Stimulated activated CD8-positive, alpha-beta memory T cell treated with anti-CD3 and anti-CD28 coated beads, Interleukin-15, amount 100 ng/mL, for 48 hours (primary cell): ENCODE measurements at places on chromosomes 12 and 14.

DNA sequence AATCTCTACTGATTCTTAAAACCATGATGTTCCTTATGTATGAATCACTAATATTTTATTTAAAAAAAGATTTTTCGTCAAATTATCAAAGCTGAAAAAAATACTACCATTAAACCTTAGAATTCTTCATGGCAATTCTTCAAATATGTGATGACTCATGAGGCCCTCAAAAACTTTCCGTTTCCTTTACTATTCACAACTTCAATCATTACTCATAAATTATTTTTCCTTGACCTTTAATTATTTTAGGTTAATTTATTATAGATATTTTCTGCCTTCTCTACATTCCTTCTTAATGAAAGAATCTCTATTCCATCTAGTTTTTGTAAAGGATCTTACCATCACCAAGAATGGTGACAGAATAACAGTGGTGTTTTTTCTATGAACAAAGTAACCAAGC is 162.1 kb upstream of the SOX5 start:
- DNase-seq: no peak

- DNase-seq: no peak
These were observed 6.3 kb downstream of the GPHN start for GRCh38 chr14:66514213-66514612.

GRCh38 chr14:80605536-80605935 is 336.0 kb downstream of the CEP128 start:
- DNase-seq: no peak

DNA sequence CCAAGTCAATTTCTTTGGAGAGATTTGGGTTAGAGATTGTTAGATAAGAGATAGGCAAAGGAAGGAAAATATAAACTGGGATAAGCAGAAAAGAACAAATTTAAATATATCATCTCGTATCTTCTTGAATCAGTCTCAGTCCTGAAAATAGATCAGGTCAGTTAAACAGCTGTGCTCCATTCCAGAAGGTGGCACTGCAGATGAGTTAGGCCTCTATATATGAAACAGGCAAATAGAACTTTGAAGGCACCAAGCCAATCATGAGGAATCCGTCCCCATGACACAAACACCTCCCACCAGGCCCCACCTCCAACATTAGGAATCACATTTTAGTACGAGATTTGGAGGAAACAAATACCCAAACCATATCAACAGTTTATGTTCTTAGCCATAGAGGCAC is 605.5 kb upstream of the USP15 start:
- DNase-seq: no peak

- no peak for DNase-seq
These were observed 49.4 kb upstream of the FRMD6 start for GRCh38 chr14:51602310-51602709.

DNA sequence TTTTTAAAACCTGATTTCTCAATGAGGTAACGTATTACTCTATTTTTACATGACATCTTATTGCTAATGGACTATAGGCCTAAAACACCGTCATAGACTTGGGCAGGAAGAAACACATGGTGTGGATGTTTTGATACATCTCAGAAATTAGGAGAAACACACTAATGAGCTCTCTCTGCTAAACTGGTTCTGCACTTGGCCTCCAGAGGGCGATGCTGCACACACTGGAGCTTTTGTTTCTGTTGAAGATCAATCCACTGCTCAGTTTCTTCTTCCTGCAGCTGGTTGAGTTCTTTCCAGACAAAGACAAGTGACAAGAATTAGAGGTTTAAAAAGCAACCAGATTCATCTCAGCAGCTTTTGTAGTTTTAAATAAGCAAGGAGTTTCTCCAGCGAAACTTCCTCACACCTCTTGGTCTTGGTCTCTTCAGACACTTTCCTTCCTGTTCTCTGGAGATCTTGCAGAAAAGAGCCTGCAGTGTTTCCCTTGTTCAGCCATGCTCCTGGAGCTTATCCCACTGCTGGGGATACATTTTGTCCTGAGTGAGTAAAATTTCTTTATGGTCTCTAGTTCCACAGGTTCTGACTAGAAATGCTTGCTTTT is 178.5 kb upstream of the OR4E1 start:
- peak; percentile 36 for DNase-seq

DNA sequence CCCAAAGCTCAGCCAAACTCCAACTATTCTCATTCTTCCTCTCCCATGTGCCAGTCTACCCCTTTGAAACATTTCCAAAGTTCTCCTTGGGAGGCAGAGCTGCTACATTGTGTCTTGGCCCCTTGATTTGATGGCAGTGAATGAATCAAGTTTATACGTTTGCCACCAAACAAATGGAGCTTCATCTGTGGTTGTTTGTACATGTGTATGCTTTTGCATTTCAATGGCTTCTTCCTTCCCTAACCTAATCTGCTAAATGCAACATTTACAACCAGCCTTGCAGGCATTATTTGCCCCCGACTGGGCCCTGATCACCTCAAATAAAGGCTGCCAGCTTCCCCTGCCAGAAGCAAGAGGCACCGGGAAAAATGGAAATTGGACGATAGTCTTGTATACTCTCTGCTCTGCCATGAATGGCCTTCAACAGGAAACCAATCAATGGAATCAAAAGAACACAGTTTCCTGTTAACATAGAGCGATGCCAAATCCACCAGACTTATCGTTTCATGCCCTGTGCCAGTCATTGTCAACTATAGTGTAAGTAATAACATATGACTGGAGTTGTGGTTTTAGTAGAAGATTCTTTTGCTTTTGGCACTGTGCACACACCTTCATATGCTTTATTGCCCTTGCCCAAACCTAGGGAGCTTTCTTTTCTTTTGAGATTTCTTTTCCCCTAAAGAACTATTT is 97.8 kb downstream of the TMEM30B start:
- no peak for DNase-seq

DNA sequence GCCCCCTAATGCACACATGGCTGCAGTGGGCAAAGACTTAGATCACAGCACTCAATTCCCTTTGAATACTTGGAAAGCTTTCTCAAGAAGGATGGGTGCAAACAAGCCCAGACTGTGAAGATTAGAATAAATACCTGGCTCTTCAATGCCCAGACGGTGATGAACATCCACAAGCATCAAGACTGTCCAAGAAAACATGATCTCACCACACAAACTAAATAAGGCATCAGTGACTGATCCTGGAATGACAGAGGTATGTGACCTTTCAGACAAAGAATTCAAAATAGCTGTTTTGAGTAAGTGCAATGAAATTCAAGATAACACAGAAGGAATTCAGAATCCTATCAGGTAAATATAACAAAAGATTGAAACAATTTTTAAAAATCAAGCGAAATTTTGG is 43.8 kb upstream of the ZDHHC17 start:
- no peak for DNase-seq

- no peak for DNase-seq
These were observed 52.1 kb downstream of the LGMN start for GRCh38 chr14:92696366-92696765.

DNA sequence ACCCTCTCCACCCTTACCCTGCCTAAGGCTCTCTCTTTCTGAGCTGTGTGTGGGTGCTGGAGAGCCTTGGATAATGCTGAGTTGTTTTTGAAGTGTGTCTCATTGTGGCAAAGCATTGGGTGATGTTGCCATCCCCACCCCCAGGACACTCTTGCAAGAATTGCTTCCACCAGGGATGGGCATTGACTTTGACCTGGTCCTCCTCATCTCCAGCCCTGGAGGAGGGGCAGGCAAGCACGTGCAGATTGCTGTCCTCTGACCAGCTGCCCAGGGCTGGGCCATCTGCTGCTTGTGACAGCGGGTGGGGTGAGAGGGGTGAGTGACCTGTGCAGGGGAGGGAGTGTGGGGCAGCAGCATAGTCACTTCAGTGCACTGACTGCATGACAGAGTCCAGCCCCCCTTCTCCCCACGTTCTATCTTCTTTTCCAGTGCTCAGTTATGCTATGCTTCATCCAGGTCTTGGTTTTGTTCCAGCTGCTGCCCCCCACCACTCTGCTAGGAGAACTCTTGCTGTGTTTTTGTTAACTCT is 26.2 kb downstream of the SUSD6 start:
- DNase-seq: no peak

- DNase-seq: peak; percentile 61
These were observed 17.8 kb downstream of the POMT2 start for GRCh38 chr14:77302926-77303325.

GRCh38 chr12:76864791-76865400 is 13.9 kb downstream of the CSRP2 start:
- no peak for DNase-seq

GRCh38 chr12:98416845-98417244 is 98.5 kb upstream of the TMPO start:
- DNase-seq: no peak

- peak; percentile 74 for DNase-seq
These were observed 20.1 kb upstream of the CCDC63 start for GRCh38 chr12:110826592-110827200.

GRCh38 chr14:68824517-68825347 is 31.9 kb upstream of the ZFP36L1 start:
- no peak for DNase-seq

DNA sequence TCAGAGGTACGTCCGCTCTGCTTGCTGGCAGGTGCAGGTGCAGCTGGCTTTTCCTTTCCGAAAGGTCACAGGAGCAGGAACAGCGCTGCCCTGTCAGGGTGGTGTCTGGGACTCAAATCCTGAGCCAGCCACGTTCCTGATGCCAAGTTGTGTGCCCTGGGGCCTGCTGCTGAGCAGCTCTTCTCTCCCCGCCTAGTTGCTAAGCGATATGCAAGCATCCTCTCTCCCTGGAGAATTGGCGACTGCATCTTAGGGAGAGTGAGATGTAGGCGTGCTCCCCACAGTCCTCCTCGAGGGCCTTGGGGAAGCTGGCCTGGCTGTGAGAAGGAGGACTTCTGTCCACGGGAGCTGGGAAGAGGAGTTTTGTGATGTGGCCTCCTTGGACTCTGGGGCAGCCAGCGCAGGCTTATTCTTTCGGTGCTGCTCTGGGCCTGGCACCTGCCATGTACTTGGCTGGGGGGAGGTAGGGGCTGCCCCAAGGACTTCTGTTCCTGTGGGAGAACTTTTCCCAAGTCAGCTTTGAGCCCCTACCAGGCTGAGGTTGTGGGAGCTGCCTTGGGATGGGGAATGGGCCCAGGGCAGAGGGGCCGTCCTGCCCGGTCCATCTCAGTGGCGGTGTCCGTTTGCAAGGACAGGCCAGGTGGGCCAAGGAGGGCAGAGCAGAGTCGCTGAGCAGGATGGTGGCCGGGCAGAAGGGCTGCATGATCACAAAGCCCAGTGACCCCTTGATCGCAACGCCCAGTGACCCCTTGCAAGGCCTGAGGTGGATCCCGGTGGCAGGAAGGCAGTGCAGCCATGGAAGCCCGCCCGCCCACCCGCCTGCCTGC is 183.5 kb downstream of the ADGRD1 start:
- DNase-seq: no peak

DNA sequence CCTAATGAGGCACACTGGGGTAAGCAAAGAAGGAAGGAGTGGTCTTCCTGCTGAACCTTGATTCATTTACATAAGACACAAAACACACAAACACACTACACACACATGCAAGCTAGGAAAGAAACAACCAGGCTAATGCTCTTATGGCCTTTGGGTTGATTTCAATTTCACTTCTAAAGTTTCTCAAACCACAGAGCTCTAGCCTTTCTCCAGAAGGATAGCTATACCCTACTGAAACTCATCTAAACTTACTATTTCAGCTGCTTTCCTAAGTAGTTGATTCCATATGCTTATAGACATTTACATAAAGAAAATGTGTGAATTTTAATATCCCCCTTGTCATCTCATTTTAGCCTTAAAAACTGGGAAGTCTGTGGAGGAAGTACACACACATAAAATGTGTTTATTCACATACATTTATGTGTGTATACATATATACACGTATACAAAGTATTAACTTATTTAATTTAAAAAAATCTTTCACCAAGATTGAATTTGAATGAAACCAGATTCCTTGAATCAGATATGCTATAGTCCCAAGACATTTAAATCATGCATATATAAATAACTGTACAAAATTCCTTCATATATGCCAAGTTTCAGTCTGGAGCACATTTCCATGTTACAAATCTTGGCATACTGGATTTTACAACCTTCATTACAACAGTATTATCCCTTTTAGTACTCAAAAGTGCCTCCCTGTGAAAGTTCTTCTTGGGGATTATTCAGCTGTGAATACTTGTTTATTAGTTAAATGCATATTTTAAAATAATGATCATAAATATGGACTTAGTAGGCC is 231.8 kb upstream of the NPAS3 start:
- no peak for DNase-seq

DNA sequence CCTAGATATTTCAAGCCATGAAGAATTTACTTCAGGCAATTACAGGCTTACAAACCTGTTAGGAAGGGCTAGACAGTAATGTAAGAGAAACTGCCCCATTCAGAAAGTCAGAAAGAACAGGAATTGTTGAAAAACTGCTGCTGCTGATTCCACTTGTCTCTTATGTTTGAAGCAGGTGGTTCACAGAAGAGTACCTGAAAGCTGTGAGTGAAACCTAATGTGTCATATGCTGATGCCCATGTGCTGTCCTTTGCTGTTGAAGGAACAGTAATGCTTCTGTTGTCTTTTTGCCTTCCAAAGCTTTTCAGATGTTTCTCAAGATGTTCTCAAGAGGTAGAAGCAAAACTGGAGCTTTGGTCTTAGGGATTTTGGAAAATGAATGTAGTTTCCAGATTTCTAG is 39.0 kb downstream of the MNAT1 start:
- DNase-seq: no peak

GRCh38 chr12:123092866-123093265 is 58.0 kb downstream of the PITPNM2 start:
- DNase-seq: no peak

- no peak for DNase-seq
These were observed 20.8 kb downstream of the ESRRB start for GRCh38 chr14:76396714-76397187.

GRCh38 chr14:53109105-53110041 is 43.8 kb downstream of the DDHD1 start:
- DNase-seq: peak; percentile 24

DNA sequence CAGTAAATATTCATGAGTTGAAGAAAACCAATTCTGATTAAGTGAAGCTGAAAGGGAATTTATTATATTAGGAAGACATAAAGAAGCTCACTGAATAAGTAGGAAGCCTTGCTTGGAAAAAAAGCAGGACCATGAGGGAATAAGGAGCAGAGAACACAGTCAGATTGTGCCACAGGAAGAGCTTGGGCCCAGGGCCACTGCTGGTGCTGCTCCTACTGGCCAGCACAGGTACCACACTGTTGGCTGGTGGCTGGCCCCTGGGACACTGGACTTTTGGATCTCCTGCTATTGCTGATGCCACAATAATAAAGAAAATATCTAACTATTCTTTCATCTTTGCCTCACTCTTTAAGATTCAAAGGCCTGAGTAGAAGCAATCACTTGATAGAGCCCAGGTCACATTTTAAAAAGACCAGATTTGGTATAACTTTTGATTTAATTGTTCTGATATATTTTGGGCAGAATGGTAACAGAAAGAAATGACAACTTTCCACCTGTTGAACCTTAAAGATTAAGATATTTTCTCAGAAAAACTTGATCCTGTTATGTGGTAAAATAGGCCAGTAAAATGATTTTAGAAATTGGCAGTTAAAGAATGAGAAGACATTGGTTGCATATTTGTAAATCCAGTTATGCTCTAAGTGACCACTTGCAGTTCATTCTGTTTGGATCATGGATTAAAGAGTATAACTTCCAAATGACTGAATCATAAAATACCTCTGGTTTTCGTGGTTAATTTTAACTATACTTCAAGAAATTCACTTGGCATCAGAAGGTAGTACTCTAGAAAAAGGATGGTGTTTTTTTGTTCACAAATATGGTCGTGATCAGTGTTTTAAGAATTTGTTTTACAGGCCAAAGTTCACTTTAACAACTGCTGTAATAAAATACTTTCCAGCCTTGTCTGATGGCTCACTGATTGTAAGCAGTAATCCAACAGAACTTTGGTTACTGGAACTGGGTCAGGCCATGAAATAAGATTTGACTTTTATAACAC is 68.3 kb downstream of the DERA start:
- no peak for DNase-seq

- no peak for DNase-seq
These were observed 25.0 kb downstream of the ERP27 start for GRCh38 chr12:14913381-14913781.
